ENCODE measurements at places on chromosomes 5 and 9. TPM values are rescaled to one million over a fixed set of nuclear protein-coding genes. Genes with fewer than 3 reads are reported as not detected.

GRCh38 chr9:36572515-36573418 lies at the start of gene MELK:
Gene MELK (plus strand): TSS chr9:36572895. CDS start chr9:36581682, 8,787 bp downstream.
- DNase-seq = peak; percentile 65

GRCh38 chr5:134398609-134399155 lies 13.0 kb downstream of the CDKN2AIPNL start:
- DNase-seq = no peak

- no peak for DNase-seq
Measured at GRCh38 chr5:58937031-58937681, 354.3 kb downstream of the RAB3C start.

Gene GLRA1
- total RNA-seq = not detected

Gene ZNF300
- 5.7 TPM for total RNA-seq

- DNase-seq = no peak
Measured at GRCh38 chr5:159797261-159797970, 118.9 kb upstream of the ADRA1B start.

GRCh38 chr5:148653836-148654781 lies at the start of gene HTR4:
Gene HTR4 (minus strand): TSS chr5:148654527. CDS start chr5:148637014, 17,513 bp downstream.
- DNase-seq = no peak

GRCh38 chr9:78130853-78131252 lies 99.2 kb upstream of the GNAQ start:
- DNase-seq = no peak

Gene IFNK
- total RNA-seq = not detected

DNA sequence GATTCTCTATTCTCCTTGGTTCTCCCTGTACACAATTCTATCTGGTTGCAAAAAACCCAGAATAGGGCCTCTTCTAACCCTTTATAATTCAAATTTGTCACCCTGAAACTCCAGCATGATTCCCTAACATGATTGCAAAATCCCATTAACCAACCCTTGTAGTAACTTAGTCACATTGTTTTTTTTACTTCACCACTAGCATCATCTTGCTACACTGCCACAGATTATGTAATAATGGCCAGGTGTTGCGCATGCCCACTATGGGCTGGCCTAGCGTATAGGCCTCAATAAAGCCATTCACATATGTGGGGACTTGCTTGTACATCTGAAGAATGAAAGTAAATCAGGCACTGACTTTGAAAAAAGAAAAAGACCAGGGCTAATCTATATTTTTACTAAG lies 25.7 kb downstream of the FAM170A start:
- peak; percentile 67 for DNase-seq
